HAP-1 (cell line): ENCODE measurements at places on chromosomes 11 and 22.

DNA sequence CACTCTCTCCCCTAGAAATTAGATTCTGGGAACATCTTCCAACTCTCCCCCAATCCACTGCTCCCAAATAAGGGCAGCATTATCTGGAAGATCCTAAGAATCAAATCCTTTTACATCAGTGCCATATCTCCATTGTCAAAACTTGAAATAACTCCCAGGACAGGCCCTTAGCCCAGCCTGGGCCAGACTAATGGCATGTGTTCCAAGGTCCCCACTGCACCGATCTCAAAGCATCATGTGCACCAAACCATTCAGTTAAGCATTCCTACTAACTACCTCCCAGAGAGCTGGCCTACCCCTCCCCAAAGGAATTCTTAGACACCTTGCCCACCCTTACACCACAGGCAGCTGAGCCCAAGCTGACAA lies 44.2 kb upstream of the POU2AF1 start:
- DNase-seq = no peak

GRCh38 chr22:41998361-41999261 lies at the start of gene WBP2NL:
Gene WBP2NL, plus strand, starts transcription at chr22:41998788. Its CDS starts 31 bp downstream, at chr22:41998819.
- no peak for DNase-seq

- DNase-seq = no peak
Measured at GRCh38 chr11:95065336-95065735, 1.4 kb upstream of the SRSF8 start.

GRCh38 chr22:41568811-41569210 lies 8.0 kb downstream of the CSDC2 start:
- DNase-seq = no peak

GRCh38 chr22:32375678-32376450 lies 18.2 kb downstream of the RFPL3 start:
- DNase-seq = no peak

- no peak for DNase-seq
Measured at GRCh38 chr11:116339306-116340098, 433.3 kb downstream of the BUD13 start.

DNA sequence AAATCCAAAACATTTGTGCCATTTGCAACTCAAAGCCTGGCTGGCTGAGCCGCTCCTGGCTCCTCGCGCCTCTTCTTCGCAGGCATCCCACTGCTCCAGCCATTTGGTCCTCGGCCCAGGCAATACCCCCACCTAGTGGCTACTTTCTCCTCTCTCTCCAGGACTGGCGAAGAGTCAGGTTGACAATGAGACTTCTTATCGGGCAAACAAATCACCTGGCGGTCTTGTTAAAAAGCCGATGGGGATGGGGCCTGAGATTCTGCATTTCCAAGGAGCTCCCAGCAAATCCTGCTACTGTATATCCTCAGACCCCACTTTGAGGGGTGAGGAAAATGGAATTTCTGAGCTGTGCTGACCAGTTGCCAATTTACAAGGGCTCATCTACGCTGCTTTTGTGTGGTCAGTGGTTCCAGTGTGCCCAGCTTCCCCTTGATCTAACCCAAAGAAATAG lies 89.0 kb downstream of the ISX start:
- peak; percentile 54 for DNase-seq

- DNase-seq = peak; percentile 91
Measured at GRCh38 chr11:46392421-46393230, 1.1 kb upstream of the CHRM4 start.

- no peak for DNase-seq
Measured at GRCh38 chr11:103436131-103436770, 327.0 kb downstream of the DYNC2H1 start.

DNA sequence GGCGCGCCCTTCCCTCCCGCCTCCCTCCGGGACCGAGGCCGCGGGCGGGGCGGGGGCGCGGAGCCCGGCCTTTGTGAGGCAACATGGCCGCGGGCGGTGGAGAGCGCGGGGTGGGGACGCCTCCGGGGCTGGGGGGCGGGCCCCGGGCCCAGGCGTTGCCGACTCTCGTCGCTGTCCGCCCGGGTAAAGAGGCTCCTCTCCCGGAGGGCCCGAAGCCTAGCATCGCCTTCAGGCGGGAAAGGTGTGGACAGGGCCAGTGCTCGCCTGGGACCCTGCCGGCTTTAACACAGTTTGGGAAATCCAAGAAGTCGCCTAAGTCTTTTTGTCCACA lies 369 bp downstream of the DGCR8 start:
- DNase-seq = peak; percentile 24

DNA sequence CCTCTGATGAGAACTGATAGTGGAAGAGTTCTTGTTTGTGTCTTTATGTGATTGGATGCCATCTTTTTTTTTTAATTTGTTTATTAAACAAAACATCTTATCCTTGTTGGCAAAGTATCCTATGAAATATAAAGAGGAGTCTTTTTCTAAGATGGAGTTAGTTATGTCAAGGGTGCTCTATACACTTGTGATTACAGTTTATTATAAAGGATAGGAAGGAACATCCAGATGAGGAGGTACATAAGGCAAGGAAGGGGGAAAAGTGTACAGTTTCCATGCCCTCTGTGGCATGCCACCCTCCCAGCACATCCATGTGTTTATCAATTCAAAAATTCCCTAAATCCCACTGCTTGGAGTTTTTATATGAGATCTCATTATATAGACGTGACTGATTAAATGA lies 7.4 kb upstream of the RBMXL2 start:
- no peak for DNase-seq

DNA sequence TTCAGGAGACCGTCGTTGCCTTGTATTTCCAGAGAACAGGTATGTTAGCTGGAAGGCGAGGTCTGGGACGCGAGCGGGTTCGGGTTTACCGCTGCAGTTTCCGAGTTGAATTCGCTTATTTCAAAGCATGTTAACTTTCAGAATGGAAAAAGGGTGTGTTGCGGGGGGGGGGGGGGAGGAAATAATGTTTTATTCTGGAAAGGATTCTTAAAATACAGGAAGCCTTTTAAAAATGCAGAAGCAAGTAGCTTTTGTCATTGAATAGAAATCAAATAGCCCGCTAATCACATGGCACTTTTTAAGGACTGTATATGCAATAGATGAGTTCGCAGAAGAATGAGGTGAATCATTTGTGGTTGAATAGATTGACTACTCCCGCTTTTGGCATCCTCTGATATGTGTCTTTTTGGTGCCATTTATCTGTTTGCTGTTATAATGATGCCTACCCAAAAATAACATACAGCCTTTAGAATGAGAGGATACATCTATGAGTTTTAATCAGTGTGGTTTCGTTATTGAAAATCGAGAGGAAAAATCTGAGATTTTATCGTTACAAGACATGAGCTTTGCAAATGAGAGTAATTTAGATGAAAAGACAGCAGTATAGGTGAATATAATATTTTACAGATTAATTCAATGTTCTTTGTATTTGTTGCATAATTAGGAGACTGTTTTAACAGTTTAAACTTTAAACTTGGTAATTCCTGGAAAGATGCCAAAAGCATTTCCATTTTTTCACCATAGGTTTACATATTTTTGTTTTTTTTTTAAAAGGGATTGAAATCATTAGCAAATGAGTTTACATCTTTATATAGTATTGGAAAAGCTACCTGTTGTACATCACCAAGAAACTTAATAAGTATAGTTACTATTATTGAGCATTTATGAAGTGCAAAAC lies 1.7 kb downstream of the PDE3B start:
- no peak for DNase-seq

DNA sequence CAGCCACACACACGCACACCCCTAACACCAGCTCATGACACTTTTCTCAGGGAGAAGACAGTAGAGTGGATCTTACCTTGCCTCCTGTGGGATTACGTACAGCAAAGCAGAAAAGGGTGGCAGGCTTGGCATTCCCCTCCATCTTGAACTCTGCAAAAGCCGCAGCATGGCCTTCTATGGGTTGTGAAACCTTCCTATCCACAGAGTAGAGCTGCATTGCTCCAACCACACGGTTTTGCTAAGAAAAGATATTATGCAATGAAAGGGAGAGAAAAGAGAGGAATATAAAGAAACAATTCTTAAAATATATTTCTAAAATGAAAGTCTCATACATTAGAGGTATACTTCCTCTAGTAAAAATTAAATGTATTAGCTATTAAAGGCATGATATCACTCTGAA lies 48.8 kb downstream of the CLTCL1 start:
- no peak for DNase-seq

GRCh38 chr11:91115116-91115515 lies 892.3 kb upstream of the CHORDC1 start:
- DNase-seq = no peak

GRCh38 chr11:111557425-111558111 lies 17.0 kb downstream of the LAYN start:
- DNase-seq = no peak

DNA sequence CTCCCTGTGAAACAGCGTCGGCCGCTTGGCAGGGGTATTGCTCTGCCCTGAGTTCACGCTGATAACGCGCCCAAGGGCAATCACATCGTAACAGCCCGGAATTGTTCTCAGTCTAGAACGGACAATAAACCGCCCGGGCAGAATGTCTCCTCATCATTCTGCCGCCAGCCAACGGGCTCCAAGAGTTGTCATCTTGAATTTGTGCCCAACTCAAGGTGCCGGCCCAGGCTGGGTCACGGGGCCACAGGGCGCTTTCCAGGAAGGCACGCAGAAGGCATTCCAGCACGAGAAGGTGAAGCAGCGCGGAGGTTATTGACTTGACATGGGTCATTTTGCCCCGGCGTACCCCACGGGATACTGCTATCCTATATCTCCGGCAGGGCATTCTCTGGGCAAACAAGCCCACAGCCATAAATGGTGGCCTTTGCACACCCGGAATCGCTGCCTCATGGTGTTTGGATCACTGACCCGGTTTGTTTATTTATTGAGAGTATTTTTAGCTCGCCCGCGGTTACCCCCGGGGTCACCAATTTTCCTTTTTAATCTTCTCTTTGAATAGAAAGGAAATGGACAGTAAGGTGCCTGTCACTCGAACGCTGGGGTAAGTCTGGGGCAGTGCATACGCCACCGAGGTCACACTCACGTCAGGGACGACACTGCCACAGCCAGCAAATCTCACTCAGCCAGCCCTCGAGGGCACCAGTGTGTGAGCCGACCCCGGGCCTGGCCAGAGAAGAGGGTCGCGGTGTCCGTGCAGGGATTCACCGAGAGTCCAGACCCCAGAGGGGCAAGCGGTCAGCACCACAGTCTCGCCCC lies 72.4 kb upstream of the FGF3 start:
- DNase-seq = no peak

- no peak for DNase-seq
Measured at GRCh38 chr11:26084313-26084712, 247.6 kb upstream of the ANO3 start.

GRCh38 chr11:269146-269890 lies 8.9 kb upstream of the NLRP6 start:
- DNase-seq = peak; percentile 43

- DNase-seq = no peak
Measured at GRCh38 chr11:34732831-34733230, 111.9 kb downstream of the EHF start.

GRCh38 chr11:114815176-114815575 lies 136.8 kb downstream of the NXPE2 start:
- DNase-seq = no peak

DNA sequence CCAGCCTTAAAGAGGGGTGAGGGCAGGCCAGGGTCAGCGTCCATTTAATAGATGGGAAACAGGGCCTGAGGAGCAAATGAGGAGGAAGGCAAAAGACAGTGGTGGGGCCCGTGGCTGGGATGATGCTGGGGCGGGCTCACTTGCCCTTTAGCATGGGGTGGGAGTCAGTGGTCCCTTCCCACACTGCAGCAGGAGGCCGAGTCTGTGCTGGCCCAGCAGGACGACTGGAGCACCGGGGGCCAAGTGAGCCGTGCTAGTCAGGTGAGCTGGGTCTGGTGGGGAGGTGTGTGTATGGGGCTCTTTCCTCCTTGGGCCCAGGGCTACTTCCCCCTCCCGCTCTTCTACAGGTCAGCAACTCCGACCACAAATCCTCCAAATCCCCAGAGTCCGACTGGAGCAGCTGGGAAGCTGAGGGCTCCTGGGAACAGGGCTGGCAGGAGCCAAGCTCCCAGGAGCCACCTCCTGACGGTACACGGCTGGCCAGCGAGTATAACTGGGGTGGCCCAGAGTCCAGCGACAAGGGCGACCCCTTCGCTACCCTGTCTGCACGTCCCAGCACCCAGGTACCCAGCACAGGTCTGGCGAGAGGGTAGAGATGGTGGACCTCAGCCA lies 12.8 kb downstream of the SCYL1 start:
- DNase-seq = no peak

DNA sequence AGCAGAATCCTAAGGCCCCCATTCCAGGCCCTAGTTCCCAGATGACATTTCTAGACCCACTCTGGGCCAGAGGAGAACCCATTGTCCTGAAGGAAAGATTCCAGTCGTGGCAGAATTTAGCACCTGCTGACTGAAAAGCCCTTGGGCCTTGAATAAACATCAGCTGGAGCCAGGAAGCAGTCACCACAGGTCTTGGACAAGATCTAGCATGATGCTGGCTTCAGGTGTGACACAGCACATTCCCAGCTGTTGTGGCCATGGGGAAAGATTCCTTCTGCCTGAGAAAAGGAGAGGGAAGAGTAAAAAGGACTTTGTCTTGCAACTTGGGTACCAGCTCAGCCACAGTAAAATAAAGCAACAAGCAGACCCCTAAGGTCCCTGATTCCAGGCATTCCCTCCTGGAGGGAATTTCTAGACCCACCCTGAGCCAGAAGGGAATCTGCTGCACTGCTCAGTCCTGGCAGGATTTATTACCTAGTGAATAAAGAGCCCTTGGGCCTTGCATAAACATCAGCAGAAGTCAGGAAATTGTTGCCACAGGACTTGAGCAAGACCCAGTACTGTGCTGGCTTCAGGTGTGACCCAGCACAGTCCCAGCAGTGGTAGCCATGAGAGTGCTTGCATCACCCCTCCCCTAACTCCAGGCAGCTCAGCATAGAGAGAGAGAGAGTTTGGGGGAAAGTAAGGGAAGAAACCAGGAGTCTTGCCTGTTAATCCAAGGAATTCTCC lies 42.5 kb upstream of the PAMR1 start:
- DNase-seq = no peak

DNA sequence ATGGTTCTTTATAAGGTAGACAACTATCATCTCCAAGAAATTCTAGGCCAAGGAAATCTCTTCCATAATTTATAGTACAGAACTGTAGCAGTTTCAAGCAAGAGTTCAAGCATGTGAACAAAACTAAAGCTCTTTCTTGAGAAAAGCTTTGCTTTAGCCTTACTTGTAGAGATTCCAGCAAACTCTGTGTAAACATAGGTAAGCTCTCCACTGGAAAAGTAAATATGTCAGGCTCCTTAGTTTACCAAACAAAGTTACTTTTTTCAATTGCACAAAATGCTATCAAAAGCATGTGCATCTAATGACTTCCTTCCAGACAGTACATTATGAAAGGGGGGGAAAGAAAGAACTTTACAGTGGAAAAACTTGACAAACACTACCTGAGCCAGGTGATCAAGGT lies 125.0 kb downstream of the SIK3 start:
- no peak for DNase-seq

DNA sequence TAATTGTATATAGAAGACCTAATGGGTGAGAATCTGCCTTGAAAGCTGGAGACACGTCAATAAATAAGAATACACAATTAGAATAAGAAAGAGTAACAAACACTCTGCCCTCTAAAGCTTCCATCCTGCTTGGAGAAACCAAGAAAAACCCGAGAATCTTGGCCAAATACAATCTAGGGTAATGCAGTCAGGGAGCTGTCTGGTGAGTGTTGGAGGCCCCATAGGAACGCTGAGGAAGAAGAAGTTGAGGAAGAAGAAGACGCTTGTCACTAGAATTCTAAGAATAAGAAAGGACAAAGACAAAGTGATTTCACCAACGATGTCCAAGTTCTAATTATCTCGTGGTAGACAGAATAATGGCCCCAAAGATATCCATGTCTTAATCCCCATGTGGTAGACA lies 4485.9 kb upstream of the OR11H1 start:
- DNase-seq = no peak
